ENCODE measurements at places on chromosomes 6 and 20.

- no peak for DNase-seq
Measured at GRCh38 chr6:119449331-119450156, 100.0 kb upstream of the MAN1A1 start.

- DNase-seq: no peak
Measured at GRCh38 chr20:61621035-61621730, 369.1 kb downstream of the CDH4 start.

- no peak for DNase-seq
Measured at GRCh38 chr6:15528870-15529269, 134.0 kb downstream of the DTNBP1 start.

DNA sequence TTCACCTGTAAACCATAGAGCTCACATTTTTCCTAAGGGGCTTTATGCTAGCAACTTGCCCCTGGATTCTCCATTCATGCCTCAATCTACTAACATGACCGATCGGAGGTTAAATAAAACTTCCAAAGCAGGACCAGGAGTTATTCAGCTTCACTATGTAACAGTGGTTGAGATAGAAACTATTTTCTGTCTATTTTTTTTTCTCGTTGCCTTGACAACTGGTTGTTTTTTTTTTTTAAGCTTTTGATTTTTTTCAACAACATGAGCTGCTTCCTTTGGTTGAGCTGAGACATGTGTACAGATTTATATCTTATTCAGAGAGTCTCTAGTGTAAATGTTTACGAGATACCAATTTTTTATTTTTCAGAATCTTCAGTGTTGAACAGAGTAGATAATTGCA is 85.7 kb downstream of the SHLD1 start:
- no peak for DNase-seq

DNA sequence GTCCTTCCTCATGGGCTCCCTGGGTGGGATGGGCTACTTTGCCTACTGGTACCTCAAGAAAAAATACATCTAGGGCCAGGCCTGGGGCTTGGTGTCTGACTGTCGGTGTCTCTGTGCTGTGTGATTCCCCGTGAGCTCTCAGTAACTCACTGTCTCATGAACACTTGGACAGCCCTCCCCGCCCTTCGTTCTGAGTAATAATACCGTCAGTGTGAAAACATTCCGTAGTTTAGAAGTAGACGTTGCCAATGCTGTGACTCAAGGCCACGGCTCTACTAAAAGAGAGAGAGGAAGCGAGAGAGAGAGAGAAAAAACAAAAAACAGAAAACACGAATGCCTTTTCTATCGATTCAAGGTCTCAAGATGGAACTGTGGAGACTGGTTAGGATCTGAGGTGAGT is 31.8 kb downstream of the FITM2 start:
- DNase-seq: no peak

- DNase-seq: no peak
Measured at GRCh38 chr6:107625264-107625663, 135.3 kb downstream of the SOBP start.

DNA sequence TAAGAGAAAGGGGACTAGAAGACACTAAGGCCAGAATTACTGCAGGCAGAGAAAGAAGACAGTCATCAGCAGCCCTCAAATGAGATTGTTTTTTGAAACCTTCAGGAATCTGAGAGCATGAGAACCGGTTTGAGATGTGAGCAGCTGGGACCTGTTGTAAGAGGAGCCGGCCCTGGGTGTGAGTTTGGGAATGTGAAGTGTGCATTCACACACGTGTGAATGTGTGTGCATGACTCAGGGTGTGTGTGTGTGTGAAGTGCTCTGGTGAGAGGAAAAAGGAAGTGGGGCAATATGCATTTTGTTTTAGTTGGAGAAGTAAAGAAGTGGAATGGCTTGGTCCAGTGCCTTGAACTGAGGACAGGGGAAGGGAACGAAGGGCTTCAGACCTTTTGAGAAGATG is 4.3 kb downstream of the SCUBE3 start:
- DNase-seq: no peak

- no peak for DNase-seq
Measured at GRCh38 chr6:19440531-19440930, 396.6 kb upstream of the ID4 start.

DNA sequence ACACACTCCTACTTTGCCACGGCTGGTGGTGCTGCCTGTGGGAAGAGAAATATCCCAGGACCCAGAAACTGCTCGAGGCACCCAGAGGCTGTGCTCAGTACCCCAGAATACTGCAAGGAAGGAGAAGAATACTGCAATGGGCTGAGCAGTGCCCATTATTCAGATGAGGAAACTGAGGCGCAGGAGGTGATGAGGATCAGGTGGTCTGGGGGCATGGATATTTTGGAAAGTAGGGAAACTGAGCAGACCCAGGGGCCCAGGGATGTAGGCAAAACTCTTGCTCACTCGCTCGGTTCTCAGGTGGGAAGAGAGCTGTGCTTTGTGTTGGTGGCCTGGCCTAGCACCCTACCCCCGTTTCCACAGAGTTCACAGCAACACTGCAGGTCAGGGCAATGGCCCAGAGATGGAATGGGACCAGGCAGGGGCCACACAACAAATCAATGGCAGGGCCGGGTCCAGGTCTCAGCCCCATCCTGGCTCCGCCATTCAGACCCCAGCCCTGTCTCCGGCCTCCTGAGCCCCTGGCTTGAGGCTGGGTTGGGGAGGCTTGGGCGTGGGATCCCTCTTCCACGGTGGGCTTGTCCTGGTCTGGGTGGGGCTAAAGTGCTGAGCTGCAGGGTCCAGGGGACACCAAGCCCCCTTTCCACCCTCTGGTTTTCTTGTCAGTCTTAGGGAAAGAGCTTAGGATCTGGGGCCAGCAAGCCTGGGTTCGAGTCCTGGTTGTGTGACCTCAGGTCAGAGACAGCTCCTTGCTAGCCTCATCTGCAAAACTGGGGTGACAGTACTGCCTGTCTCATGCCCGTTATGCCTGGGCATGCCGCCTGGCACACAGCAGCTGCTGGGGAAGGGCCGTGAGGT is 33.9 kb downstream of the SUN5 start:
- no peak for DNase-seq

GRCh38 chr6:160775792-160776580 is 73.9 kb downstream of the PLG start:
- DNase-seq: no peak

DNA sequence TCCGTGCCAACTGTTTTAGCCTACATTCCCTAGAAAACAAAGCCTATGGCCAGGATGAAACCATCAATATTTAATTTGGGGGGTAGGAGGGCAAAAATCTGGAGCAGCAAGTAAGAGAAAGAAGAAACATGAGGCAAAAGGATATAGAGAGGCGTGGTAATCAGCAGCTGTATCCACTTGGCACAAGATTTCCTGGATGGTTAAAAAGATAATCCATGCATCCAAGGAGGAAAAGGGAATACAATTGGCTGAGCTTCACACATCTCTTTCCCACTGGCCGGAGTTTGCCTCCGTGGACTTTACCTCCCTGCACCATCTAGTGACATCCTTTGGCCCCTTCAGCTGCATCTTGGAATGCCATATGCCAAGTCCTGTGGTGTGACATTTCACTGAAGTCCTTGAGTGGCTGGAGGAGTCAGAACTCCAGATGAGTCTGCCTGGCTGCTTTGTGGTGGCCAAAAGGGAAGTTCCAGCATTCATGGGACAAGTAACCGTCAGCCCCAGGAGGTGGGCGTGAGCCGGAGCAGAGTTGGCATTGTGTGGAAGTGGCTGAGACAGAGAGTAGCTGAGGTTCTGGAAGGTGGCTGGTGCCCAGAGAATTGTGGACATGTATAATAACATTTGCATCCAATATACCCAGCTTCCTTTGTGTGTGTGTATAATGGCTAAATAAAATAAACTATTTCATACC is 13.7 kb upstream of the TMX4 start:
- no peak for DNase-seq

DNA sequence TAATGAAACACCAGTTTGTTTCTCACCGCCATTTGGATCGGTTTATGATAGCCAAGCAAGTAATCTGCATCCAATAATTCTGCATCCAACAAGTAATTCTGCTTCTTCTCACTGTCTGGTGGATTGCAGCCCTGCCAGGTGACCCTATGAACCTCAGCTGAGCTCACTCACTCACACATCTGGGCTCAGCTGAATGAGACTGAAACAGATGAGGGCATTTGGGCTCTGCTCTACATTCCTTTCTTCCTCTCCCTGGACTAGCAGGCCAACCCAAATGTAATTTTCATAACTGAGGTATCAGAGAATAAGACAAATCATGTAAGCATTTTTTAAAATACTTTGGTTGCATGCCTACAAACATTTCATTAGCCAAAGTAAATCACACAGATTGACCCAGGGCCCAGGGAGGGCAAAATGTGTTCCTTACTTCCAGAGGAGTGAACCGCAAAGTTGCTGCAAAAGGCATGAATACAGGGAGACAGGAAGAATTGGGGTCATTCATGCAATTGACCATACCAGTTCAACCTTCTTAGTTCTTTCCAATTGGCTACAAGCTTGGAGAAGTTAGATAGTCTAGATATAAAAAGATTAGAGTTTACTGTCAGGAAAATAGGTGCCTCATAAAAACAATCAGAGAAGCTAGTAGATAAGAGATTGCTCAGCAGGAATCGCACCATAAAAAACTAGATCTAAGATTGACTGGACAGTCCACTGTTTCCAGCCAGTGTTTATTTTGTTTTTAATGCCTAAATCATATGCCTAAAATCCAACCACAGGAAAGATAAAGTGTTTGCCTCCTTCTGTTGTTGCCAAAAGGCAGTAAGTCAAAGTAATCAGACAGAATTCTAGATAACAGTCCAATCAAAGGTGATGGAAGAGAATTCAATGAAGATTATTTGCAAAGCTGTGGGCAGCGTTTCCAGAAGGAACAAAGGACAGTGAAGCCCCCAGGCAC is 43.7 kb downstream of the CBLN4 start:
- DNase-seq: no peak

DNA sequence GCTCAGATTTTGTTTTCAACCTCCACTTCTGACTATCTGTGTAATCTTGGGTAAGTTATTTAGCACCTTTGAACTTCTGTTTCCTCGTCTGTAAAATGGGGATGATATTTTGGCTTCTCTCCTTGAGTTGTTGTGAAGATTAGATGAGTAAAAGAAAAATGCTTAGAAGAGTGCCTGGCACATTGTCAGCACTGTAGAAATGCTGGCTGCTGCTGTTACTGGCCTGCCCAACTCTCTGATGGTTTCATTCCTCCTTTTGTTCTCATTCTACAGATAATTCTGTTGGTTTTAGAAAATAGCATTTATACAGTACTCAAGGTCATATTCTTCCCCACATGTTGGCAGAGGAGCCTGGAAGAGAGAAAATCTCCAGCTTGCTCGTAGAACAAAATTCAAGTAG is 547.2 kb upstream of the JAG1 start:
- no peak for DNase-seq

- DNase-seq: no peak
Measured at GRCh38 chr20:59008715-59009336, 1.8 kb upstream of the CTSZ start.

- DNase-seq: no peak
Measured at GRCh38 chr20:9852566-9852965, 13.7 kb upstream of the PAK5 start.

DNA sequence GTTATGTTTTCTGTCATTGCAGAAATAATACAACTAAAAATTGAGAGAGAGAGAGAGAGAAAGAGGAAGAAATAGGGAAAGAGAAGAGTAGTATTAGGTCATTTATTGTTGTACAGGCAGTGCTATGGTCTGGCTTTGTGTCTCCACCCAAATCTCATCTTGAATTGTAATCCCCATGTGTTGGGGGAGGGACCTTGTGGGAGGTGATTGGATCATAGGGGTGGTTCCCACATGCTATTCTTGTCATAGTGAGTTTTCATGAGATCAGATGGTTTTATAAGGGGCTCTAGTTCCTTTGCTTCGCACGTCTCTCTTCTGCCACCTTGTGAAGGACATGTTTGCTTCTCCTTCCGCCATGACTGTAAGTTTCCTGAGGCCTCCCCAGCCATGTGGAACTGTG is 677.4 kb upstream of the CHD6 start:
- no peak for DNase-seq

GRCh38 chr6:93902517-93902916 is 483.2 kb upstream of the EPHA7 start:
- DNase-seq: no peak

DNA sequence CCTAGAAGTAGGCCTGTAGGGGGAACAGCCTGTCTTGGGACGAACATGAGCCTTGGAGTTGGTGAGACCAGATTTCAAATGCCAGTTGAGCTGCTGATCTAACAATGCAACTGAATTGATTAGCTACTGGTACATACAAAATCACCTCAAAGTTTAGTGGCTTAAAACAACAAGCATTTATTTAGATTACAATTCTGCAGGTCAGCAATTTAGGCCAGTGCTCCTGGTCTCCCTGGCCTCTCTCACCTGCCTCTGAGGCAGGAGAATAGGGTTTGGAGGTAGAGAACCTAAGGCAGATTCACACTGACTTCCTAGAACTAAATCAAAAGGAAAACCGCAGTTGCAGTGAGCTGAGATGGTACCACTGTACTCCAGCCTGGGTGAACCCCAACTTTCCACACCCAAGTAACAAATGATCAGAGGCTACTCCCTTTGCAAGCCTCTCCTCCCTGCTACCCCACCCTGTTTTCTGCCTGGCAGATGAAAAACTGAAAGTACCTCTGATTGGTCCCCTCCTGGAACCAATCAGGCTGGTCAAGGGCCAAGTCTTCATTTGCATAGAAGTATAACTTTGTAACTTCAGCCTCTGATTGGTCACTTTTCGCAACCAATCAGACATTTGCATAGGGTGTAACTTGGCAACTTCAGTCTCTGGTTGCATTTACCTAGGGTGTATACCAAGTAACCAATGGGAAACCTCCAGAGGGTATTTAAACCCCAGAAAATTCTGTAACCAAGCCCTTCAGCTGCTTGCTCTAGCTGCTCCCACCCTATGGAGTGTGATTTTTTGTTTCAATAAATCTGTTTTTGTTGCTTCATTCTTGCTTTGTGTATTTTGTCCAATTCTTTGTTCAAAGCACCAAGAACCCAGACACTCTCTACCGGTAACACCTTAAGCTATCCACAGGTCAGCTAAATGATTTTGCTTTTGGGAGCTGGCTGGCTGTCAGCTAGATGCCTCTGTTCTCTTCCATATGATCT is 8.1 kb upstream of the UBR2 start:
- DNase-seq: no peak

DNA sequence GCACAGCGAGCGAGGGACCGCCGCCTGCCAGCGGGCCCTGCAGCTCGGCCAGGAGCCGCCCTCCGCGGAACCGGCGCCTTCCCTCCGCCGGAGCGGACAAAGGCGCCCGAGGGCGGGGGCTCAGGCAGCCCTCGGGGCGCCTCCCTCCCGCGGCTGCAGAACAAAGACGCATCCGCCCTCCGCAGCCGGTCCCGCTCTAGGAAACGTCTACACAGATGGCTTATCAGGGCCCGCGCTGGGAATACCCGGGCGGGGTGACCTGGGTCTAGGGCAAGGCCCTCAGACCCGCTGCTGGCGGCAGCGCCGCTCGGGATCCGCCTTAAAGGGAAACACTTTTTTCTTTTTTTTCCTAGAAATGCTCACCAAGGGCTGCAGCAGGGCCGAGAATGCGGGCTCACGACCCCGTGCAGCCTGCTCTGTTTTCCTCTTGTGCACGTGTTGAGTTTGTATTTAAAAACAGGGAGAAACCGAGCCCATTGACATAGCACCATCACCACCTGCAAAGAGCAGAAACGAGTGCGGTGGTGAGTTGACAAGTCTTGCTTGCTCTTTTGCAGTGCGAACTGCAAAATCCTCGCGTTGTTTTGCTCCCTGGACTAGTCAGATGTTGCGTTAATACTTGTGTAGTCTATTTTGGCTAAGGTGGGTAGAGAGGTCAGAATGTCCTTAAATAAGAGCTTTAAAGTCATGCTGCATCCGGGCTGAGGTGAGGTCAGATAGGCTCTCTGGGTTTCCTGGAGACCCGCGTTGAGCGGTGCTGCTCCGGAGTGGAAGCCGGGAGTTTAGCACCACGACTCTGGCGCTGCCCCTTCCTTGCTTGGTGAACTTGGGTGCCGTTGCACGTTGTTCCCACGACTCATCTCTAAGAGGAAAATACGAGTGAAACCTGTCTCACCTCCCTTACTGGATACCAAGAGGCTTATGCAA is 1.1 kb upstream of the RPS6KA2 start:
- peak; percentile 39 for DNase-seq

All from memory B cell (primary cell).